ENCODE measurements at places on chromosomes 7 and 10. TPM values are rescaled to one million over a fixed set of nuclear protein-coding genes. Genes with fewer than 3 reads are reported as not detected.
A peak's percentile ranks its signal among the peaks of the same experiment; 100 is the strongest.

The SEC61G gene
- 156 TPM for total RNA-seq

The PRPS1L1 gene
- not detected for total RNA-seq

The ADAMTS14 gene
- total RNA-seq: 2.3 TPM

The GTPBP4 gene
- total RNA-seq: 89.2 TPM

The ITGB8 gene
- total RNA-seq: 3.6 TPM

DNA sequence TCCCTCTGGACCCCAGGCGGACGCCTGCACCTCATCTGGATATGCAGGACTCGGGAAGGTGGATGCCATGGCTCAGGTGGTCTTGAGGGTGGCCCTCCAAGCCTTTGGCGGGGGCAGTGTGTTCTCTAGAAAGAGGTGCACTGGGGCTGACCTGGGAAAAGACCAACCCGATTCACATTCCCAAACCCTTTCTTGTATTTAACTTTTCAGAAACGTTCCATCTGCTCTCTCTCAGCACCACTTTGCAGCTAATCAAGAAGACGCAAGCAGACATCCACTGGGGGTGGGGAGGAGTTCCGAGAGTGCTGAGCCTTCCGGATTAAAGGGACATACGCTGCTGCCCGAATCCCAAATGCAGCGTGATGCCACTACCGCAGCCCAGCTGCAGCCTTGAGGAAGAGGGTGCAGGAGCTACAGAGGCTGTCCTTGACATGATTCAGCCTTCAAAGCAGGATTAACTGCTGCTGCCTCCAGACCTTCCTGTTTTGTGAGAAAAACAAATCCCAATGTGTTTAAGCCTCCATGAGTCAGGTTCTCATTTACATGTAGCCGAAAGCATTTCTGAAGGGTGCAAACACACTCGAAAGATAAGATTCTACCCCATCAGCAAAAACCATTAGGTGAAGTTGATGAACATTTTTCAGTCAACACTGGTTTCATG, 39.9 kb downstream of the RBM17 start:
- H3K27ac ChIP-seq: no peak overlapping the region
- DNase-seq: no peak
- H3K4me1 ChIP-seq: peaks cover 10% of the 10 kb centered on the region
- H3K36me3 ChIP-seq: no peaks in the 10 kb centered on the region

GRCh38 chr10:71711052-71711623, 8.4 kb downstream of the C10orf105 start:
- no peak overlapping the region for H3K4me3 ChIP-seq
- H3K36me3 ChIP-seq: no peaks in the 10 kb centered on the region
- no peak overlapping the region for H3K27ac ChIP-seq
- no peak for DNase-seq

DNA sequence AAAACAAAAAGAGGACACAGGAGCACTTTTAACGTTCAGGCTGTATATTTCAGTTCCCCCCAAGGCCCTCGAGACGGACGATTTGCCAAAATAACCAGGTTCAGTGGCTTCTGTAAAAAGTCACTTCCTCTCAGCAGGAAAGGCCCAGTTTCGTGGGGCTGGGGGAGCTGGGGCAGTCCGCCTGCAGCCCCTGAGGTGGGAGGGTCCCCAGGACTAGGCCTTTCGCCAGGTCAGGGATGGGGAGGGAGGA, 28.8 kb downstream of the WDR86 start:
- no peaks in the 10 kb centered on the region for H3K4me1 ChIP-seq
- no peak overlapping the region for H3K27ac ChIP-seq
- no peak for DNase-seq
- peak overlapping the region; percentile 25 for H3K4me3 ChIP-seq
- peaks cover 8% of the 10 kb centered on the region for H3K27me3 ChIP-seq

GRCh38 chr7:65509368-65510186, 135.9 kb downstream of the ZNF92 start:
- no peak for DNase-seq
- no peaks in the 10 kb centered on the region for H3K36me3 ChIP-seq
- H3K4me3 ChIP-seq: peak overlapping the region; percentile 49
- peaks cover 25% of the 10 kb centered on the region for H3K27me3 ChIP-seq
- no peaks in the 10 kb centered on the region for H3K4me1 ChIP-seq
- no peak overlapping the region for H3K27ac ChIP-seq

- no peaks in the 10 kb centered on the region for H3K36me3 ChIP-seq
- H3K27ac ChIP-seq: no peak overlapping the region
- peaks cover 13% of the 10 kb centered on the region for H3K4me1 ChIP-seq
These were observed 22.4 kb upstream of the IFIT1B start for GRCh38 chr10:89355394-89355931.

- DNase-seq: no peak
- no peaks in the 10 kb centered on the region for H3K36me3 ChIP-seq
- H3K27me3 ChIP-seq: no peaks in the 10 kb centered on the region
- H3K27ac ChIP-seq: no peak overlapping the region
These were observed 22.2 kb downstream of the CDNF start for GRCh38 chr10:14815681-14816080.

- DNase-seq: no peak
- no peaks in the 10 kb centered on the region for H3K36me3 ChIP-seq
- no peak overlapping the region for H3K4me3 ChIP-seq
- no peaks in the 10 kb centered on the region for H3K27me3 ChIP-seq
- H3K27ac ChIP-seq: no peak overlapping the region
These were observed 90.0 kb downstream of the PLXNA4 start for GRCh38 chr7:132486274-132486610.

DNA sequence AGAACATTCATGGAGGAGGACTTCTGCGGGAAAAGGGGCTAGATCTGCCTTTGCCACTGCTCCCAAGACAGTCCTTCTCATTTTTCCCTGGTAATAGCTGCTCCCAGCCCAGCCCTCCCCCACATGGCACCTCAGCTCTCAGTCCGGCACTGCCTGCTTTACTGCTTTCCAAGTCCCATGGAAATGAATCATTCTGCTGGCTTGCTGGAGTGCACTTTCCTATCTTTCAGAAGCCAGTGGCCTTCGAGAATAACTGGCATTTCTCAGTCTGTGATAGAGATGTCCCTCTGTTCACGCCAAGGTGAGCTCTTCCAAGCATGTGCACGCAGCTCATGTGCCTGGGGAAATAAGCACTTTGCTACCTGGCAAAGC, 61.4 kb downstream of the SYPL1 start:
- no peaks in the 10 kb centered on the region for H3K27me3 ChIP-seq
- no peak for DNase-seq
- H3K36me3 ChIP-seq: no peaks in the 10 kb centered on the region
- no peaks in the 10 kb centered on the region for H3K4me1 ChIP-seq

DNA sequence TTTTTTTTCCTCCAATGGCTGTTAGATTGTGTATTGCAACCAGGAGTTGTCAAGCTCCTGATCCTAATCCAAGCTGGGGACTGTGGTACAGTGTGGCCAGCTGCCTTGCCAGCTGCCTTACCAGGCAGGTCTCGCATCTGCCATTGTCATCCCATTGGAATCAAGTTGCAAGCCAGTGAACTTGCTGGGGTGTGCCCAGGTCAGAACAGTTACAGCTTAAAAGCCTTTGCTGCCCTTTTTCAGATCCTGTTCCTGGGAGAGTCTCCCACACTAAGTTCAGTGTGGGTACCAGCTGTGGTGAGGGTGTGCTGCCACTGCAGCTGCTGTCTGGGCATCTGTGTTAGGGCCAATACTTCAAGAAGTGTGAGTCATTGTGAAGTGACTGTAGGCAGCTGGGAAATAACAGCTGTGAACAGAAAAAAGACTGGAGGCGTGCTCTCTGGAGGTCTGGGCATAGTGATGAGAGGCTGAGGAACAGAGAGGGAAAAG, 72.8 kb downstream of the CCNY start:
- no peak overlapping the region for H3K4me3 ChIP-seq
- H3K4me1 ChIP-seq: peaks cover 3% of the 10 kb centered on the region
- no peak overlapping the region for H3K27ac ChIP-seq

GRCh38 chr10:13939391-13939790, 352.6 kb downstream of the PRPF18 start:
- no peak overlapping the region for H3K4me3 ChIP-seq
- H3K27me3 ChIP-seq: no peaks in the 10 kb centered on the region
- H3K36me3 ChIP-seq: no peaks in the 10 kb centered on the region
- H3K27ac ChIP-seq: no peak overlapping the region
- H3K4me1 ChIP-seq: no peaks in the 10 kb centered on the region

GRCh38 chr10:78550090-78550489, 516.4 kb downstream of the RPS24 start:
- H3K4me3 ChIP-seq: no peak overlapping the region
- peaks cover 21% of the 10 kb centered on the region for H3K4me1 ChIP-seq
- no peak overlapping the region for H3K27ac ChIP-seq

GRCh38 chr7:119748251-119748860, 524.6 kb upstream of the KCND2 start:
- H3K36me3 ChIP-seq: no peaks in the 10 kb centered on the region
- H3K4me1 ChIP-seq: 0 out of 2 replicates have a peak, but pooled peaks cover 3% of the 10 kb centered on the region
- no peak overlapping the region for H3K4me3 ChIP-seq
- no peak overlapping the region for H3K27ac ChIP-seq
- DNase-seq: no peak

DNA sequence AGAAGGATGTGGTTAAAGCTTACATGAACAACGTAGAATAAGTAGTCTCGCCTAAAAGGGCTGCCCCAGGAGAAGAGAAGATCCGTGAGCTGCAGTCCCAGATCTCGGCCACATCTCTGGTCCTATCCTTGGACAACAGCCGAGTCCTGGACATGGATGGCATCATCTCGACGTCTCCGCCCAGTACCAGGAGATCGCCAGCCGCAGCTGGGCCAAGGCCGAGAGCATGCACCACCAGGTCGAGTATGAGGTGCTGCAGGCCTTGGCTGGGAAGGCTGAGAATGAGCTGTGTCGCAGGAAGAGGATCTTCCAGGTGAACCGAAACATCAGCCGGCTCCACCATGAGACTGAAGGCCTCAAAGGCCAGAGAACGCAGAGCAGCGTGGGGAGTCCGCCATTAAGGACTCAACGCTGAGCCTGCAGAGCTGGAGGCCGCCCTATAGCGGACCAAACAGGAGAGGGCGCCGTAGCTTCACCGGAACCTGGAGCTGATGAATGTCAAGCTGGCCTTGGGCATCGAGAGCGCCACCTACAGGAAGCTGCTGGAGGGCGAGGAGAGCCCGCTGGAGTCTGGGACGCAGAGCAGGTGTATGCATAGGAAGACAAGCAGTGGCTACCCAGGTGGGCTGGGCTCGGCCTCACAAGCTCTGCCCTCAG, 22.2 kb downstream of the LIPK start:
- DNase-seq: peak; percentile 99
- H3K27me3 ChIP-seq: peaks cover 3% of the 10 kb centered on the region
- H3K4me1 ChIP-seq: no peaks in the 10 kb centered on the region
- no peak overlapping the region for H3K4me3 ChIP-seq
- H3K36me3 ChIP-seq: no peaks in the 10 kb centered on the region

DNA sequence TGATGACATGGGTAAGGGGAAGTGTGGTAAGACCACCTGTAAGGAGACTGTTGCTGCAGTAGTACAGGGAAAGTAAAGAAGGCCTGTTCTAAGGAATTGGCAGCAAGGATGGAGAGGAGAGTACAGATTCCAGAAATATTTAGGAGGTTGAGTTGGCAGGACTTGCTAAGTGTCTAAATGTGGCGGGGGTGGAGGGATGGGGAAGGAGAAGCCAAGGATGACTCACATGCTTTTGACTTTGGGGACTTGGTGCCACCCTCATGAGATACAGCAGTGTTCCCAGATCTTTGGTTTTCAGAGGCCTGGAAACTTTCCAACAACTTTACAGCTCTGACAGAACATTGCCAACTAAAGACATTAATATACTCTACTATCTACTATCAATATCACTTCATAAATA, 45.4 kb downstream of the CDK6 start:
- DNase-seq: no peak
- H3K36me3 ChIP-seq: no peaks in the 10 kb centered on the region
- H3K27ac ChIP-seq: no peak overlapping the region
- H3K27me3 ChIP-seq: no peaks in the 10 kb centered on the region
- H3K4me3 ChIP-seq: no peak overlapping the region
- no peaks in the 10 kb centered on the region for H3K4me1 ChIP-seq

DNA sequence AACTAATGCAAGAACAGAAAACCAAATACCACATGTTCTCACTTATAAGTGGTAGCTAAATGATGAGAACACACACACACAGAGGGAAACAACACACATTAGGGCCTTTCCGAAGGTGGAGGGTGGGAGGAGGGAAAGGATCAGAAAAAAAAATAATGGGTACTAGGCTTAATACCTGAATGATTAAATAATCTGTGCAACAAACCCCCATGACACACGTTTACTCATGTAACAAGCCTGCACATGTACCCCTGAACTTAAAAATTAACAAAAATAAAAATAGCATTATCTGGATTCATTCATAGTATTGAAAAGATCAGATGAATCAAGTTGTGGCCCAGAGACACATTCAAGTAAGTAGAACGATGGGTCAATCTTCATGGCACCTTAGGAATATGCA, 159.5 kb upstream of the POT1 start:
- no peaks in the 10 kb centered on the region for H3K27me3 ChIP-seq
- no peak for DNase-seq
- H3K36me3 ChIP-seq: no peaks in the 10 kb centered on the region
- no peak overlapping the region for H3K4me3 ChIP-seq
- no peak overlapping the region for H3K27ac ChIP-seq
- no peaks in the 10 kb centered on the region for H3K4me1 ChIP-seq

DNA sequence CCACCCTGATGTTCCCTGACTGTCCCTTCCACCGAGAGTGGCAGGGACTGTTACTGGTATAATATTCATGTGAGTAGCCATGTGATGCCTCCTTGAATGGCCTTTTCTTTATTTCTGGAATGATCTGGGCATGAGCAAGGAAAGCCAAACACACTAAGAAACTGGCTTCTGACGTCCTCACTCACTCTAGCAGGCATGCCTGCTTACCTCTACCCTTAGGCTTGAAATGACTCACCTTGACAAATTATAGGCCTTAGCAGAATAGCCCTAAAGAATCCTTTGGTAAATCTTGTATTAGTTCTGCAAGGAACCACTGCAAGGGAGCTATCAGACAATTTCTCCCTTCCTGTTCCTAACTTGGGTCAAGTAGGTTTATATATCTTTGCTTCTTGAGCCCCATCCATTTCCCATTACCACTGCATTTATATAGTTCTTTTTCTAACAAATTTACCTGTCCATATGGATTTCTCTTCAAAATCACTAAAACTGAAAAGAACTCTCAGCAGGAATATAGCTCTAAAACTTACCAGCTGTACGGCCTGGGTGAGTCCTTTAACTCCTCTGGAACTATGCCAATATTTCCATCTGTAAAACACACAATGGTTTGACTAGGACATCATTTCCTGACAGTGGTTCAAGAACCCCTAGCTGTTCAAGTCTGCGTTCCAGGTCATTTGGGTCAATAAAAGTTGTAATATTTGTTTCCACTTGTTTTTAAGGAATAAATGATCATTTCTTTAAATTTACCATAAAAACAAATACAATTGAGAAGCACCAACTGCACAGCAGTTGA, 13.0 kb upstream of the NDUFA5 start:
- no peaks in the 10 kb centered on the region for H3K27me3 ChIP-seq
- no peaks in the 10 kb centered on the region for H3K36me3 ChIP-seq
- no peak for DNase-seq
- H3K27ac ChIP-seq: no peak overlapping the region

DNA sequence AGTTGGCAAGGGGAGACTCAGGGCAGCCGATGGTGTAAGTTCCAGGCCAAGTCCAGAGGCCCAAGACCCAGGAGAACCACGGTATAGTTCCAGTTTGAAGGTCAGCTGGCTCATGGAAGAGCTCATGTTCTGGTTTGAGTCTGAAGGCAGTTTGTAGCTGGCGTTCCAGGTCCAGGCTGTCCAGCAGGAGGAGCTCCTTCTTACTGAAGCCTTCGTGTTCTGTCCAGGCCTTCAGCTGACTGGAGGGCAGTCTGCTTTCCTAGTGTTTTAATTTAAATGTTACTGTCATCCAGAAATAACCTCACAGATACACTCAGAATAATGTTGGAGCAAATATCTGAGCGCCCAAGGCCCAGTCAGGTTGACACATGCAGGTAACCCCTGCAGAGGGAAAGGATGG, 4.2 kb downstream of the SUN1 start:
- H3K4me3 ChIP-seq: no peak overlapping the region
- no peak for DNase-seq
- H3K36me3 ChIP-seq: peaks cover 4% of the 10 kb centered on the region
- H3K4me1 ChIP-seq: no peaks in the 10 kb centered on the region
- no peaks in the 10 kb centered on the region for H3K27me3 ChIP-seq
- H3K27ac ChIP-seq: peak overlapping the region; percentile 12

Measured in H1 (cell line).